ENCODE measurements at places on chromosomes 4 and X.

DNA sequence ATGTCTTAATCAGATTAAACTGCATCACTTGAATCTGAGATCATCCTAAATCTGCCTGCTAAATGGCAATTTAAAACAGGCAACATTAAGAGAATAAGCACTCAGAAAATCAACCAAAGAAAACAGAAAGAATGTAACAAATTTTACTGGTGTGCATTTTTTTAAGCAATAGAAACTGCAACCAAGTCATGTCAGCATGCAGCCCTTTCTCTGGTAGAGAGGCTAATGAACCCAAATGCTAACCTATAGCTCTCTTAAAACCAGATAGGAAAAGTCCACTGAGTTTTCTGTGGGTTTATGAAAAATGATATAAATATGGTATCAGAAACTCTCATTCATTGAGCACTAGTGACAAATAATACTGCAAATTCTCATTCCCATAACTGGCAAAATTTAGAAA is 35.6 kb downstream of the COL25A1 start:
- DNase-seq: no peak

- DNase-seq: no peak
Observed at GRCh38 chrX:9135901-9136510, 102.1 kb upstream of the FAM9B start.

DNA sequence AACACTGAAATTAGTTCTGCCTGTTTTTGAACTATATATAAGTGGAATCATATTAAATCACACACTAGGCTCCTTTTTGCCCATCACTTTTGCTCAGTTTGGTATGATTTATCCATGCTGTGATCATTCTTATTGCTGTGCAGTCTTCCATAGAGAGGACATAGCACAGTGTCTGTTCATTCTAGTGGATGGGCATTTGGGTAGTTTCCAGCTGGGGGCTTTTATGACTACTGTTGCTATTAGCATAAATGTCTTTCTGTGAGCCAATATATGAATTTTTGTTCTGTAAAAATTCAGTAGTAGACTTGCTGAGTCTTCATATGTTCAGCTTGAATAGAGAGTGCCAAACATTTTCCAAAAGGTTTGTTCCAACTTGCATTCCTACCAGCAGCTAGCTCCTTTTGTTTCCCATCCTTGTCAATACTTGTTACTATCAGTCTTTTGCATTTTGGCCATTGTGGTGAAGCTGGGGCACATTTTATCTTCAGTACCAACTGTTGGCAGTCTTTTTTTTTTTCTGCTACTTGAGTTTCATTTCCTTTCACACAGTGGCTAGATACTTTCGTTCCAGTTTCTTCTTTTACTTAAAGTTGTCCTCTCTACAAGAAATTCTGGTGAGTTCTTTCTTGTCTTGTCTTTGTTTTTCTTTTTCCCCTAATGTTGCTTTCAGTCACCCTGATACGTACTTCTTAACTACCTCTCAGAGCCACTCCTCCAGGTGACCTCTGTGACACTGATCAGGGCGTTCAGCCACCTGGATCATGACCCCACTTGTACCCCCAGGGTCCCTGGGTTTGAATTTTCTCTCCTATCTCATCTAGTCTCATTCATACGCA is 87.0 kb downstream of the ANXA3 start:
- DNase-seq: no peak

DNA sequence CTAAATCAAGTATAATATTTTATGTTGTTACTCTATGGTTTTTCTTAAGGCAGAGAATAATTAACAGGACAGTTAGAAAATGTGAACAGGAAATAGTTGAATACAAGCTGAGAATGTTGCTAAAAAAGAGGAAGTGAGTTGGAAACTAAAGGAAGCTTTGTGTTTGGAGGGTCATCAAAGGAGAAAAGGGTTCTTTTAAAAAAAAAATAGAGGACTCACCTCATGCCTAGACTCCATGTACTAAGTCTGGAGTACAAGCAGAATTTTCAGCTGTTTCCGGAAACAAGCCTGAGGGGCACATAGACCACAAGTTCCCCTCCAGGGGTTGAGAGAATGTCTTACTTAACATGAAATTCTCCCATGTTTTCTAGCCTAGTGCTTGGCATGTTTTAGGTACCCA is 20.1 kb upstream of the MAP7D3 start:
- DNase-seq: no peak

DNA sequence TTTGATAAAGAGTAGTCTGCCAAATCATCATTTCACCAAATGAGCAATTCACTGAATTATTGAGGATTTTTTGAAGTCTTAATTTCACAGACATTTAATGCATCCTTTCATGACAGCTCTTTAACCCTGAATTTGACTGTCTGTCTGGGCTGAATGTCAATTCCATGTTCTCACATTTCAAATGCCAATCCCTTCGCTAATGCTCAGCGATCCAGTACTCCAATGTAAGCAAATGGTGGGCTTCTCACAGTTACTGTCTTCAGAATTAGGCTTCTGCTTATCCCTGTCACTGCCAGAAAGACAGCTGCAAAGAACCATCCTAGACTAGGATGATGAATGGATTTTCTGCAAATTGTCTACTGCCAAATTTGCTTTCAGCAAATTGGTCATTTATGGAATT is 36.2 kb upstream of the USP38 start:
- no peak for DNase-seq

DNA sequence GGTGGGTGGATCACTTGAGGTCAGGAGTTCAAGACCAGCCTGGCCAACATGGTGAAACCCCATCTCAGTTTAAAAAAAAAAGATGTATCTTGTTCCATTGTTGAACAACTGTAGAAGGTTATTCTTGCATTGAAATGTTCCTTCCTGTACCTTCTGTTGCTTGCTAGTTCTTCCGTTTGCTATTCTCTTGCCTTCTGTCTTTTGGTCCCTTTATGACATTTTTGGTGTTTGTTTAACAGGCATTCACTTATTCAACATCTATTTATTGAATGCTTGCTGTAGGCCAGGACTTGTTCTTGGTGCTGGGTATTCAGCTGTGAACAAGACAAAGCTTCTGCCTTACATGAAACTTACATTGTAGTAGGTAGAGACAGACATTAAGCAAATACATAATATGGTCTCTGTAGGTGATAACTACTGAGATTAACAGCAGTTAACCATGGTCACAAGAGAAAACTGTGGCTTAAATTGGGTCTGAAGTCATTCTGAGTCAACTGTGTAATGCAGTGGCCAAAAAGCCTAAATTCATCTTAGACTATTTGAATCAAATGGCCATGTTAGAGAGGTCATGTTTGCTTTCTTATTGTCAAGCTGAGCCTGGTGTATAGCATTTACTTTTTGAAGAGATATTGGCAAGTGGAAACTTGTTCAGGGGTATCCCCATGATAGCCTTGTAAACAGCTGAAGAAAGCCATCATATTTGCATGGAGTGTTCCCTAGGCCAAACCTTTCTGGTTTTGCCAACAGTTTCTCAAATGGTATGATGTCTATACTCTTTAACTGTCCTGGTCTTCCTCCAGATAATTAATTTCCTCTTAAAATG is 35.6 kb downstream of the GAB1 start:
- DNase-seq: no peak

DNA sequence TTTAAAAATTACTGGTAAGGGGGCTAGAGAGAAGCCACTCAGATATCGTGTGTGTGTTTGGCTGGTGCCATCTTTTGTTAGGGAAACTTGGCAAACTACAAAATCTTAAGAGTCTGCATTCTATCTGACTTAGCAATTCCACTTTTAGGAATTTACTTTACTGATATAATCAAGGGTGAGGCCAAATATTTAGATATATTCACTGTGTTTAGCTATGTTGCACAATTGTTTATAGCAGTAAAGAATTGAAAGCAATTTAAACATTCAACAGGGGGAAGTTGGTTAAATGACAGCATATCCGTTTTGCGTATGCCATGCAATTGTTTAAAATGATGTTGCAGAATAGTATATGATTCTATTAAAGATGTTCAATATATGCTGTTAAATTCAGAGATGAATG is 6.4 kb upstream of the HERC3 start:
- DNase-seq: no peak

DNA sequence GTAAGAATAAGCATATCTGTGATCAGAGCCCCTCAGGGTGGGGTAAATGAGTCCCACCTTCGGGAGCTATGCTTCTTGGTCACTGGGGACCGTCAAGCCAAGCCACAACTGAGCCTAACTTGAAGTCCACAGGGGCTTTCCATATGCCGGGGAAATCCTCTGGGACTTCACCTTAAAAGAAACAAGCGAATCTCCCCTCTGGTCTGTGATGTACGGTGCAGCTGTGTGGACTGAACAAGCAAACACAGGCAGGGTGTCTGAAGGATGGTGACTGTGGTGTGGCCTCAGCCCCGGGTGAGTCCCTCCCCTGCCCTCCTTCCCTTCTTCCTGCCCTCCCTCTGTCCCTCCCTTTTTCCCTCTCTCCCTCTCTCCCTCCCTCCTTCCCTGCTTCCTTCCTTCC is 29.7 kb upstream of the PPP2R2C start:
- DNase-seq: no peak

GRCh38 chr4:100414016-100414790 is 103.6 kb downstream of the EMCN start:
- DNase-seq: no peak

- DNase-seq: no peak
Observed at GRCh38 chrX:41137589-41137988, 52.3 kb downstream of the USP9X start.

DNA sequence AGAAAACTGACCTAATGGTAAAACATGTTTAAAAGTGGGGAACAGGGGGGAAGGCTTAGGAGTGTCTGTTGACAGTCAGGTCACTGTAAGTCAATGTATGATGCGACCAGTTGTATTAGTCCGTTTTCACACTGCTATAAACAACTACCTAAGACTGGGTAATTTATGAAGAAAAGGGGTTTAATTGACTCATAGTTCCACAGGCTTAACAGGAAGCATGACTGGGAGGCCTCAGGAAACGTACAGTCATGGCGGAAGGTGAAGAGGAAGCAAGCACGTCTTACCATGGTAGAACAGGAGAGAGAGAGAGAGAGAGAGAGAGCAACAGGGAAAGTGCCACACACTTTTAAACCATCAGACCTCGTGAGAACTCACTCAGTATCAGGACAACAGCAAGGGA is 13.0 kb upstream of the PLAC1 start:
- DNase-seq: no peak

- DNase-seq: no peak
Observed at GRCh38 chrX:46140272-46140671, 404.9 kb downstream of the ZNF674 start.

DNA sequence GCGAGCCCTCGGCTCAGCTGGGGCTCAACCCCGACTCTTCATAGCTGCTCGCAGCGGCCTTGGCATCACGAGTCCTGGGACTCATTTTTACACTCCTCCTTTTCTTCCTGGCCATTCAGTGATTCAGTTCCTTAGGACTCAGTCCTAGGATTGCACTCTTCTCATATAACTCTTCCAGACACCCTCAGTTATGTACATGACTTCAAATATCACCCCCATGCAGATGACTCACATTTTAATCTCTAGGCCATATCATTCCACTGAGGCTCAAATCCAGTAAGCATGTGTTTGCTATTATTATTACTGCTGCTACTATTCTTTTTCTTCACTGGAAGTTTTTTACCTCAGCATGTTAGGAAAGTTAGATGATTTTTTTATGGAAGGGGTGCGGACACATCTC is 14.4 kb downstream of the ITGB1BP2 start:
- no peak for DNase-seq

GRCh38 chr4:145501051-145501660 is 19.5 kb downstream of the SMAD1 start:
- DNase-seq: no peak

DNA sequence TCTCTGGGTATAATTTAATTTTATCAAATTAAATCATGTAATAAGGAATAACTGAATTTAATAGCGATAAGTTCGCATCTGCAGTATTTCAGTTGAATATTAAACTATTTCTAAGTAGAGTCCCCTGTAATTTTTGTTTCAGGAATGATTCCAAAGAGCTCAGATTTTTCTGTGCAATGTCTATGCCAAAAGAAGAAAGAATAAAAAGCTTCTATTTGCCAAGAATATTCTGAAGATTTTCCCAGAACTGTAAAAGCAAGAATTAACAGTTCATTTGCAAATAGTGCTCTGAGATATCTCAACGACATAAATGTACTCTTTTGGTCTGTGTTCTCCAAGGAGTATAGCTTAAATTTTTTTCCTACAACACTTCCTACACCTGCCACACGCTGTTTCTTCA is 1242.8 kb upstream of the DIAPH2 start:
- no peak for DNase-seq

GRCh38 chr4:118281611-118282442 is 71.0 kb downstream of the PRSS12 start:
- no peak for DNase-seq

GRCh38 chr4:157810137-157810774 is 362.6 kb downstream of the GASK1B start:
- no peak for DNase-seq

DNA sequence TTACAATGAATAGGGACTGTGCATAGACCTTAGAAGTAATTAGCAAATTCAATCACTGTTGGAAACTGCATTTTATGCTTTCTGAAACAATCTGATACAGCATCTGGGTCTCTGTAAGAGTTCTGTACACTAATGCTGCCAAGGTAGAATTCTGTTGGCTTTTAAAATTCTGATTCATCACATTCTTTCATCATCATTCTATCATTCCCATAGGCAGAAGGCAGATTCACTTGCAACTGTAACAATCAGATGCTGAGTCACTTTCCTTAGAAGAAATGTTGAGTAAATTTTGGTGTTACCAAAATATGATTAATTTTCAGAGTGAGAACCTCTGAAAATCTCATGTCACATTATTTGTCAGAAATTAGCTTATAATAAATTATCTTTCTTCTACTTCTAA is 267.2 kb downstream of the MAPK10 start:
- no peak for DNase-seq

DNA sequence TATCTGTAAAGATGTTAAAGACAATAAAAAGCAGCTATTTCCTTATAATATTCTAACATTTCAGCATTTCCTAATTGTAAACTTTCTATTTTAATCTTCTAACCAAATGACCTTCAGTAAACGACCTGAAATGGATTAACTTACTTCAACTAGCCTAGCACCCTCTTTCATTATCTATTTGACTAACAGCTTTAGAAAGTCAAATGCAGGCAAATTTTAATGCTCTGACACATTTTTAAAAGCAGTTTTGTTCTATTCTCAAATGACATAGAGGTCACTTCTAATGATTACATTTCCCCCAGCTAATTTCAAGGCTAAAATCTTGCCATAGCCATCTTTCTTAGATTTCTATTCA is 41.9 kb downstream of the SLC7A11 start:
- DNase-seq: no peak

GRCh38 chr4:176791591-176792325 is 964 bp downstream of the VEGFC start:
- DNase-seq: no peak
